ENCODE measurements at places on chromosomes 2 and 18.

DNA sequence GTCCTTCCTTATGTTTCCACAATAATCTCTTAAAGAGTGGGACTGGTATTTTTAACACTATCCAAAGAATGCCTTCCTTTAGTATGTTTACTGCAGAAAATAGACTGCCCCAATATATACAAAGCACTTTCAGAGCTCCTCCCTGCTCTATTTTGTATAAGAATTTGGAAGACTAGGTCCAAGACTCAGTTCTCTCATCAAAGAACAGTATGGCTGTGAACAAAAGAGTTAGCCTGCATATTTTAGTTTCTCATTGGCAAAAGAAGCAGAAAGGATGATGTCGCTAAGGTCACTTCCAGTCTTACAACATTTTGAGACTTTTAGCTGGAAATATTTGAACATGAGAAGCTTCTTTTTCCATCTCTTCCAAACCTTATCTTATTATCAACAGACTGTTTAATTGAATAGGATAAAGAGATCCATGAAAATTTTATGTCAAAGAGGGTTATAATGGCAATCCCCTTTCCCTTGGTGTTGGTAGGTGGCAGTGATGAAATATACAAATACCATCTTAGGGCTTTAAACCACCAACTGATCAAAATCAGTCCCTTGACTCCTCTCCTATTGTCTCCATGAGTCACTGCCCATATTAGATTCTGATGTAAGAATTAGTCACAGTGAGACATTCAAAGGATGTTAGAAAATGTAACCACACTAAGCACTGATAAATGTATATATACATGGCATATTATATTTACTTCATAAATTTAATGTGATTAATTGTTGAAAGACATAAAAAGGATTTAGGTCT, 266.9 kb upstream of the DSEL start:
- peak; percentile 89 for DNase-seq

DNA sequence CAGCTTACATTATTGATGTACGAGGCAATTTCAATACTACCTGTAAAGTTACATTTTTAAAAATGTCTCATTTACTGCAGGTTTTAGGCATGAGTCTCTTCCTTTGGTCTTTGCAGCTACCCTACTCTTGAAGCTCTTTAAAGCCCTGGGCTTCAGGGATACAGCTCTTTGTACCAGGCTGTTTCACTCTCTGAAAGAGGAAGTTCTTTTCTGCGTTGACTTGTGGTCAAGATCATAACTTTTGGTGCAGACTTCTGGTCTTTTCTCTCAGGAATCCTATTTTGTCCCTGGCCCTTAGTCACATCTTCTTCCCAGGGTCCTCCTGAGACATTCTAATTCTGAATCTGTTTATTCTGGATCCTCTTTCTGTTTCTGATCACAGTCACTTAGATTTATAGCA, 16.6 kb upstream of the HRH4 start:
- no peak for DNase-seq

DNA sequence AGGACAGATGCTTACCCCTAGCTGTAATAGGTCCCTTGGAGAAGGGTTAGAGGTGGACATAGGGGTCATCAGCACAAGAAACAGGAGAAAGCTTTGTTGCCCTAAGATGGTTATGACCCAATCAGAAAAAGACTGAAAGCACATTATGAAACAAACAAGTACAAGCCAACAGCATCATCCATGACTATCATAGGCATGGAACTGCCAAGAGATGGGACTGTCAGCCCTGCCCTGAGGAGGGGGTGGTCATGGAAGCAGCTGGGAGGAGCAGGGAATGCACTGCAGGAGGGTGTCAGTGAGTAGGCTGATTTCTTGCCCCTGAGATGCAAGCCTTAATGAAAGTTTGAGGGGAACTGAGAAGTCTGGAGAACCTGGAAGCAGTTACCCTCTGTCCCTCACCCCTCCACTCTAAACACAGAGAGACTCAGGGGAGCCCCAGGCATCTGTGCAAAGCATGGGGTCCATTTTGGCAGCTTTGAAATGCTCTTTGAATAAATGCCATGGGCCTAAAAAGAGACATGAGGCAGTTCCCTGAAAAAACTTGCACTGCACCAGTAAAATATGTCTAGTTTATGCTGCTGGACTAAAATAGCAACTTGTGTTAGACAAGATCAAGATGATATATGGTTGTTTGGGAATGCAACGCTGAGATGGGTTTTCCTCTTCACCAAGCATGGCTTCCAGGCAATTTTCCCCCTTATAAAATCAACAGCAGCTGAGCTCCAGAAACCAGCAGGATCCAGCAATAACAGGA, 122.7 kb upstream of the ZFP36L2 start:
- DNase-seq: no peak

DNA sequence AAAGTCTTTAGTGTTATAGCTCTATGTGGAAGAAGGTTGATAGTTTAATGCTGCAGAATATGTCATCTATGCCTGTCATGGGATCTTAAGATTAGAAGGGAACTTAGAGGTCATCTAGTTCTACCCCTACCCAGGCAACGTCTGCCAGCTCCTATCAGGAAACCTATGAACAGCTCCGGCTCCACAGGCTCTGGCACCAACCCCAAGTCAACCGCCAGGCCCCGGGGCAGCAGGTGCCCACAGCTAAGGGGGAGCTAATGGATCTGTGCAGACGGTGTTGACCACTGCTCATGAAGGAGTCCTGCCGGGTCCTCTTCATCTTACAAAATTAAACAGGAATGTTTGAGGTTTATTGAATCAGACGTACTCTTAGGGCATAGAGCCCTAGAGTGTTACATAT, 440.8 kb upstream of the KLHL29 start:
- DNase-seq: no peak

GRCh38 chr18:22254088-22254487, 84.7 kb downstream of the GATA6 start:
- DNase-seq: no peak

DNA sequence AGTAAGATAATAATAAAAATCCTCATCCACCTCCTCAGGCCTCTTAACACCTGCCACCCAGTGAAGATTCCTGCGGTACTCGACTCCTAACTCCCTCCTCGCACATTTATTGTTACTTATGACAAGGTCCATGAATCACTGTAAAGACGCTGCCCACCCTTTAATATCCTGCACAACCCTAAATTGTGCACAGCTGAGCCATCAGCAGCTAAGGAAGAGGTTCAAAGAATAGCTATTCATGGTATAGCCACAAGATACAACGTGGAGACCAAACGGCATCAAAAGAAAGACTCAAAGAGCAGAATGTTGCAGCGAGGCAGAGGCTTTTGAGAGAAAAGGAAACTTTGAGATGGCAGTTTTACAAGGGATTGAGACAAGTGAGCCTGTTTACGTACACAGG, 266.3 kb downstream of the SATB2 start:
- no peak for DNase-seq

- no peak for DNase-seq
These were observed 433.1 kb upstream of the RAB12 start for GRCh38 chr18:8176109-8176508.

- peak; percentile 29 for DNase-seq
These were observed 326.2 kb downstream of the SETBP1 start for GRCh38 chr18:45006934-45007333.

DNA sequence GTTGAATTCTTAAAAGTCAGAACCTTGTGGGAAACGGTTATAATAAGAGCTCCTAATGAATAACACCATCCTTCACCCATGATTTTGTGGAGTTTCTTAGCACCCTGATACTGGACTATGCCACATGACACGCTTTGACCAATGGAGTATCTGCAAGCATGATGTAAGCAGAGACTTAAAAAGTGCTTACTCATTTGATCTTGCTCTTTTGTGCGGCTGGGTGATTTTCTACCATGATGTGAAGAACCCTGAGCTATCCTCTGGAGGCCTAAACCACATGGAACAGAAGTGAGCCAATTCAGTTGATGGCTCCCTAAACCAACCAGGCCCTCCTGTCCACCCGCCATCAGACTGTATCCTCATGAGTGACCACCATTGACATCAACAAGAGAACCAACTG, 70.9 kb downstream of the TCF4 start:
- DNase-seq: no peak

GRCh38 chr18:58611395-58612131, 17.3 kb downstream of the ALPK2 start:
- peak; percentile 73 for DNase-seq

DNA sequence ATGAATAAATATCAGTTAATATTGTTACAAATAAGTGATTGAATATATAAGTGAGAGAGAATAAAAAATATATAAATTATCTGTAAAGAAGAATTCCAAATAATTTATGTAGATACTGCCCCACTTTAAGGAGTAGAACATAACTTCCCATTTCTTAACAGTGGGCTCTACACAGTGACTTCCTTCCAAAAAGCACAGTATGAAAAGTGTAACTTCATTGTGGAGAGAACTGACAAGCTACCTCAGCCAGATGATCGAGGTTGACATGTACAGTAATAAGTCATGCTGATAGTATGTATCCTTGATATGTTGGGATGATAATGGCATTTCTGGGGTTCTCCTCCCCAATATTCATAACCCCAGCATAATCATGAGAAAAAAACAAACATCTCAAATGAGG, 191.9 kb upstream of the FN1 start:
- no peak for DNase-seq

DNA sequence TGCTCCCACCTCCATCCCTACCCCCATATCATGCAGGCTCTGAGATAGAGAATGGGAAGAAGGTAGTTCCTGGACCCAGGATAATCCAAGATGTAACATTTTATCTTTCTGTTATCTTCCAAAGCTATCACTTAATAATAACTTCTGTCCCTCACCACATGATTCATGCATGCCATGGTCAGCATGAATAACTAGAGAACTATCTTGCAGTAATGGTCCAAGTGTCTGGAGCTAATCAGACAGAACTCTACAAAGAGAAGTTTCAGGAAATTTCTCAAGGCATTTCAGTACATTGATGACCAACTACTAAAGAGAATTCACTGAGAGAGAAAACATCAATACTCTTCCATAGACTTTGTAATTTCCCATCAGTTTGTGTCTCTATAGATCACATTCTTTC, 1469.7 kb upstream of the PIK3C3 start:
- DNase-seq: peak; percentile 53

DNA sequence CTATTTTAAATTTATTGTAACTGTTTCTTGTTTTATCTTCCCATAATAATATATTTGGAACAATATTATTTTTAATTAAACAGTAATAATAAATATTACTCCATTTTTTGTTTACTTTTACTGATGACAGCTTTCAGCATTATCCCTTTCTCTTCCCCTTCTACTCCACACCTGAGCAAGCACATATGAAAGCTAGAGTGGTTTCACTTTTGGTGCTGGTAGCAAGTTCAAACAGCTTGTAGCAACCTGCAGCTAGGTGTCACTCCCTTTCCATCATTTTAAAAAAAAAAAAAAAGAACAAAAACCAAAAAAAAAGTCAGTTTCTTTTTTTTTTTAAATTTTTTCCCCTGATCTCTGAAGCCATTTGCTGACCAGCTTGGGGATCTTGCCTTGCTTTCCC, 801.8 kb downstream of the CCDC85A start:
- DNase-seq: no peak

DNA sequence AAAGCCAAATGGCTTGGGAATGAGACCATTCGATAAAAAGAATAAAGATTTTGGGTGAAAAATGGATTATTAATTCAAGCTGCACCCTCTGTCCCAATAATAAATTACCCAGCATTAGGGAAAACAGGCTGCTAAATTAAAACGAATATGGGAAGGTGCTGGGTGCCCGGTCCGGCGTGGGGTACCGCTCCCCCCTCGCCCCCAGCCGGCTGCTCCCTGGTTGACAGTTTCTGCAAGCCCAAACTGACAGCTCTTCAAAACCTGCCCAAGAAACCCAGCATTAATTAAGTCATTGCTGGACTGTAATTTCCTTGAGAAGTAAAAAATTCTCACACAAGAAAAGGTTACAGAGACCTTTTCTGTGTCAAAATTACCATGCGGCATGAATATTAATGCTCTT, 98.6 kb downstream of the PTGR3 start:
- no peak for DNase-seq

DNA sequence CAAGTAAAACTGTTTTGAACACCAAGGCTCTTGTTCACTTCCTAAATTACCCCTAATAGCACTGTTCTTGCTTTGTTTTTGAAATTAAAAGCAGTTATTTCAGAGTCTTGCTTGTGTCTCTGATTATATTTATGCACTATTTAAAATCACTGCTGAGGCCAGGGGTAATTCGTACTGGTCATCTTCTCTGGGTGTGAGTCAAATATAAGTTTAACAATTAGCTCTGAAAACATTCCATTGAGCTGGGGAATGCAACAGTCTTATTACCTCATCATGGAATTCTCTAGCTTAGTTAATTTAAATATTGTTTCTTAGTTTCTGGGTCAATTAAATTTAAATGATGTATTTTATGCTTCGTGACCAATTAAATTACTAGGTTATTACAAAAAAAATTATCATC, 135.0 kb downstream of the MEIS1 start:
- DNase-seq: no peak

GRCh38 chr2:190121971-190122370, 59.4 kb upstream of the MSTN start:
- peak; percentile 42 for DNase-seq

DNA sequence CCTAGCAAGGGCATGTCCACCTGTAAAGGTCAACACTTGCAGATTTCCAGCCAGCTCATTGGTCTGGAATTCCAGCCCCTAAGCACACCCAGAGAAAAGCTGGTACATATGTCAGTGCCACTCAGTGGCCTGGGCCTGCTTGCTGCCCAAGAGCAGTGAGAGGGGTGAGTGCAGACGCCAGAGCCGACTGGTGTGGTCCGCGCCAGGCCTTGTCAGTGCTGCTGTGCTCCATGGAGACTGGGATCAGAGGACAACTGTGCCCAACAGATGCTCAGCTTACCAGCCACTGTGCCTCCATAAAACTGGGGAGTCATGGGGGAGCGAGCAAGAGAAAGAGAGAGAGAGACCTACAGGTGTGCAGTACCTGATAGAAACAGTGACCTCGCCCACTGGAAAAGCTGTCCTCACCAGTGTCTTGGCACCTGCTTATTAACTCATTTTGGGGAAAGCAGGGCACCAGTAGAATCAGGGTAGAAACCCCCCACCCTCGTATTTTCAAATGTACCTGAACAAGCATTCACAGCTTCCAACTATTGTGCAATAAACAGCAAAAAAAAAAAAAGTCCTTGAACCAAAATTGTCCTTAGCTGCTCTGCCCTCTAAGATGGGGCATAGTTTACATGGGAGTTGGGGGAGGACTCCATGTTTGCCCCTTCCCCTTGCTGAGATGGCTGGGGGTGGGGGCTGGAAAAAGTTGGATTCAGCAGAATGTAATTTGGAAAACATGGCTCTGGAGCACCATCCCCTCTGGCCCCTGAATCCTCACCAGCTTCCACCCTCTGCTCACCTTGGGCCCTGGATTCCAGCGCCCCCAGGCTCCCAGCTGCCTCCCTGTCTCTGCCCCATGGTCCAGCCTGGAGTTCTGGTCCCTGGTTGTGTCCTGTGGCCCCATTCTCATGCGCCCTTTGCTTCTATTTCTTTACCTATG, 1.4 kb upstream of the SP140L start:
- DNase-seq: no peak

- DNase-seq: peak; percentile 87
These were observed at the start of gene MAP4K4 for GRCh38 chr2:101697124-101698013. TSS of gene MAP4K4 (plus strand) at chr2:101697707. CDS start at chr2:101698081, 374 bp downstream.

GRCh38 chr2:142926445-142926844, 49.0 kb downstream of the KYNU start:
- no peak for DNase-seq

GRCh38 chr2:241123816-241124536, 21.9 kb upstream of the MTERF4 start:
- DNase-seq: no peak

All from astrocyte of the spinal cord (primary cell).